ENCODE measurements at places on chromosomes 5 and 9.
A peak's percentile ranks its signal among the peaks of the same experiment; 100 is the strongest.

GRCh38 chr9:94160594-94161501 is 76.6 kb downstream of the PTPDC1 start:
- no peak for DNase-seq

DNA sequence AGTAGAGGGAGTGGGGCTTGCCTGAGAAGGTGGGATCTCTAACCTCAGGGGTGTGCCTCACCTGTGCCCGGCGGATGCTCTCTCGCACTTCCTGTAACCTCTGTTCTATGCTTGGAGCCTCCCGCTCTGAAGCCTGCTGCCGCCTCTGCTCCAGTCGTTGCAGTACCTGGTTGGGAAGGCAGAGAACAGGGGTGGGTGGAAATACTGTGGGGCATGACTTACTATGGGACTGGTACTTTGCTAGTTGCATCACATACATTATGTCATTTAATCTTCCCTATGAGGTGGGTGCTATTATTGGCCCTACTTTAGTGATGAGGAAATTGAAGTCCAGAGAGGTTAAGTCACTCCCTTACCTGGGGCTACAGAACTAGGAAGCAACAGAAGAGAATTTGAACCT is 5.2 kb downstream of the FCHSD1 start:
- no peak for DNase-seq

- DNase-seq = peak; percentile 64
These were observed 5.0 kb upstream of the RNF44 start for GRCh38 chr5:176542135-176542595.

GRCh38 chr9:33248606-33249005 is 8.6 kb downstream of the SPINK4 start:
- no peak for DNase-seq

DNA sequence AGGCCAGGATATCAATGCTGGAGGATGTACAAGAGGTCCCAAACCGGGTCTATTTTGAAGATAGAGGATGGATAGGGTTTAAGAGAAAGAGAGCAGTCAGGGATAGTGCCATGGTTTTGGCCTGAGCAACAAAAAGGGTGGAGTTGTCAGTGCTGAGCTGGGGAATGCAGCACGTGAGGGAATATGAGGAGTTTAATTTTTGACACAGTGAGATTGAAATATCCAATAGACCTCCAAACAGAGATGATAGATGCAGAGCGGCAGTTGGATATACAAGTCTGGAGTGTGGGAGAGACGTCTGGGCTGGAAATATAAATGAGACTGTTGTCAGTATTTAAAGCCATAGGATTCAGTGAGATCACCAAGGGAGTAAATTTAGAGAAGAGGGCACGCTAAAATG is 136.7 kb upstream of the EFNA5 start:
- no peak for DNase-seq

DNA sequence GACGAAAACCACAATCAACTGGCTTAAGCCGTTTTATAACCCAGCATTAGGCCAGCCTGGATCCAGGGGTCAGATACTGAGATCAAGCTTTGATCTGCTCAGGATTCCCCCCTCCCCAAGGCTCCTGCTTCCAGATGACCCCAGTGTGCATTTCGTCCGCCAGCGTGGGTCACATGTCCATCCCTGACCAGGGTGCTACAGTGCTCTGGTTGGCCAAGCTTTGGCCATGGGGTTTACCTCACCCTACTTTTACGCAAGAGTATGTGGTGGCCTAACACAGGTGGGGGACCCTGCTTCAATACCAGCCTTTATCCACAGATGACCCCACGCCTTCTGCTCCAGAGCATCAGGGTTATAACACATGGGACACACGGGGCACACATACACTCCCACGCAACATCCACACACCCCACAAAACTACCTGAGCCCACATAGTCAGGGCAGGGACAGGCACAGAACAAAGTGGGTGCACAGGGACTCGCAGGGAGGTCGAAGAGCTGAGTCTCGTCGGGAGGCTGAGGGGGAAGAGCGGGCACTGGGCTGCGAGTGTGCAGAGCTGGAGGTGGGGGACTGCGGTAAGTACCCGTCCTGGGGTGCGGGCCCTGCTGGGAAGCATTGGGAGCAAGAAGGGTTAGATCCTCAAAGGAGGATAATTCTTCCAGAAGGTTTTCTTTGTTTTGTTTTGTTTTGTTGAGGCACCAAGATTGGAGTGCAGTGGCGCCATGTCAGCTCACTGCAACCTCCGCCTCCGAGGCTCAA is 5.0 kb upstream of the SQSTM1 start:
- DNase-seq = no peak

DNA sequence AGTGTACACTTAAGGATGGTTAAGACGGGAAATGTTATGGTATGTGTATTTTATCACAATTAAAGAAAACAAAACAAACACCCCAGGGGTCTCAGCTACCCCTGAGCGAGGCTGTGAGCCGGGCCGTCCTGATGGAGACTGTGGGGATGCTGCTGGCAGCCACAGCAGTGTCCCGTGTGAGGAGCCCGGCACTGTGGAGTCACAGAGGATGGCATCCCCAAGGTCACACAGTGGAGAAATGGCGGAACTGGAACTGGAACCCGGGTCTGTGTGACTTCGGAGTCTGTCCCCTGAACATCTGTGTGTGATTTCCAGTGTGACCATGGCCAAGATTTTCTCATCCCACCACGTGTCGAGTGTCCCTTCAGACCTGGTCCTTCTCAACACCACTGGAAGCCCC is 80.7 kb upstream of the PHYKPL start:
- no peak for DNase-seq

GRCh38 chr9:224582-225520 is 10.2 kb downstream of the DOCK8 start:
- no peak for DNase-seq

DNA sequence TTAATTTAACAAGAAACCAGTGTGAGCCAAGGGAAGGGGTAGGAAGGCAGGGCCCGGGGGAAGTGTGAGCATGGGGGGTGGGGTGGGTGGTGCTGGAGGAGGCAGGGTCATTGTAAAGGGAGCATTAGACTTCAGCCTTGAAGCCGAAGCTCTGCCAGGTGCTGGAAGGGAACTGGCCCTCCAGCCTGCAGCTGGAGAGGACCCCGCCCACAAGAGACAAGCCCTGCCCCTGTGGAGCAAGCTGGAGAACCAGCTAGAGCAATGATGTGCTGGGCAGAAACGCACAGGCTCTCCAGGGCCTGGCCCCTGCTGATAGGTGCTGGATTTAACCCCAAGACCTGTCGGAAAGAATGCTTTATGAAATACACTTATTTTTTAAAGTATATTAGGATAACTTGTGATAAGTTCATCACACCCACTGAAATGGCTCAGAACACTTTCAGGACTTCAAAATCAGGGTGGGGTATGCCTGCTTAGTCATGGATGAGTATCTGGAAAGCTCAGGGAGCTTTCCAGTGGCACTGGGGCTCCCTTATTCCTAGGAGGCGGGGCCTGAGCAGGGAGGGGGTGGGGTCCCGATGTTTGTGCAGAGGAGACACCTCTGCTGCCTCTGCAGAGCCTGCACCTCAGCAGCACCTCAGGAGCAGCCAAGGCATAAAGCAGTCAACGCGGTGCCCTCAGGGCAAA is 27.1 kb downstream of the UBE2QL1 start:
- no peak for DNase-seq

DNA sequence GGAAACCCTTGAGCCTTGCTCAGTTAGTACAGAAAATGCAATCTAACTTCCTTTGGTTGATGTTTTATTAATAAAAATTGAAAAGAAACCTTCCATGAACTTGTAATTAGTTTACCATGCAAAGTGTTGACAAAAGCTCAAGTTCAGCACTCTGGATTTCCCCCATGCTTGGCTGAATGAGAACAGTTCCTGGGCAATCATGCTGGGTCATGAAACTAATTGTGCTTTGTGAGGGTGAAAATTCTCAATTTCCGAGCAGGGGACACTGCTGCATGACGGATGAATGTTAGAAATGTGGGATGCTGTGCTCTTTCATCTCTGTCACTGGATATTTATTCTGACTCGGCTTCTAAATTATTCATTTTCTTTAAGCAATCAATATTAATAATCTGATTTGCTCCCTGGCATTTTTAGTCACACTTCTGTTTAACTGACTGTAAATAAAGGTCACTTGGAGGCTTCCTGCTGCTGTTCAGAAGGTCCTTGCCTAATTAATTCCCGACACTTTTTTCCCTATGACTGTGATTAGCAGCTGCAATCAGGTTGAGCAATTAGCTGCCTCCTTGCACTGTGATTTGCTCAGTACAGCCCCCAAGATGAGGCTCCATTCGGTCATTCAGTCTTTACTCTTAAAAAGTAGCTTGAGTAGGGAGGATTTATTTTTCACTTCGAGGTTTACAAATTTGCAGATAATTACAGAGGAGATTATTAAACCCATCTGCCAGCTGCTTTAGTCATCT is 678.1 kb upstream of the ZNF608 start:
- no peak for DNase-seq

DNA sequence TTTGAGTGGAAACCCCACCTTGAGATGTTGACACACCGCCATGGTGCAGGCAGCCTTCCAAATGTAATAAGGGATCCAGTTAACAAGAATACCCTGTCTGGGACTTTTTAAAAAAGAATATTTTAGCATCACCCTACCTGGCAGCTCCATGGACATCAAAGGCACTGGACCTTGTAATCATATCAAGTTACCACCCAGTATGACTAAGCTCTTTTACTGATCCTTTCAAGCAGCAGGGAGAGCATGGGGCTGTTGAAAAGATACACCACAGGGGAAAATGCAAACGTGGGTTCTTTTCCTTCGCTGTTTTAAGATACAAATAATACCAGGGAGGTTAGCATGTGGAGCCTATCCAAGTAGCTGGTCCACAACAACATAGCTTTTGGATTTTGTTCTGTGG is 211.2 kb downstream of the SAXO1 start:
- DNase-seq = no peak

GRCh38 chr9:10041726-10042229 is 571.0 kb downstream of the PTPRD start:
- no peak for DNase-seq

- DNase-seq = no peak
These were observed 67.9 kb upstream of the RXRA start for GRCh38 chr9:134258332-134258731.

DNA sequence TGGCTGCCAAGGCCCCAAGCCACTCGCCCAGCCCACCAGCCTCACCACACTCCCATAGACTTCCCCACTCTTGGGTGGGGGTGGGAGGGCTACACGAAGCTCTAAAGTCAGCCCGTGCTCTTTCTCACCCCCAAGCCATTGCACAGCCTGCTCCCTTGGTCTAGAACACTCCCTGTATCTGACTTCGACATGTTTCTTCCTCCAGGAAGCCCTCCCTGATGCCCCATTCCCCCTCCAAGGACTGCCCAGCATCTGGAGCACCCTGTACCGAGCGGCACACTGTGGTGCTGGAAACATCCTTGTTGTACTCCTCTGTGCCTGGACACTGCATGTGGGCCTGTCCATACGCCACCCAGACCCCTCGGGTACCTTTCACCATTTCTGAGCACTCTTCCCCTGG is 49.4 kb upstream of the KCNMB1 start:
- no peak for DNase-seq

GRCh38 chr5:64149268-64149667 is 16.4 kb upstream of the RNF180 start:
- no peak for DNase-seq

DNA sequence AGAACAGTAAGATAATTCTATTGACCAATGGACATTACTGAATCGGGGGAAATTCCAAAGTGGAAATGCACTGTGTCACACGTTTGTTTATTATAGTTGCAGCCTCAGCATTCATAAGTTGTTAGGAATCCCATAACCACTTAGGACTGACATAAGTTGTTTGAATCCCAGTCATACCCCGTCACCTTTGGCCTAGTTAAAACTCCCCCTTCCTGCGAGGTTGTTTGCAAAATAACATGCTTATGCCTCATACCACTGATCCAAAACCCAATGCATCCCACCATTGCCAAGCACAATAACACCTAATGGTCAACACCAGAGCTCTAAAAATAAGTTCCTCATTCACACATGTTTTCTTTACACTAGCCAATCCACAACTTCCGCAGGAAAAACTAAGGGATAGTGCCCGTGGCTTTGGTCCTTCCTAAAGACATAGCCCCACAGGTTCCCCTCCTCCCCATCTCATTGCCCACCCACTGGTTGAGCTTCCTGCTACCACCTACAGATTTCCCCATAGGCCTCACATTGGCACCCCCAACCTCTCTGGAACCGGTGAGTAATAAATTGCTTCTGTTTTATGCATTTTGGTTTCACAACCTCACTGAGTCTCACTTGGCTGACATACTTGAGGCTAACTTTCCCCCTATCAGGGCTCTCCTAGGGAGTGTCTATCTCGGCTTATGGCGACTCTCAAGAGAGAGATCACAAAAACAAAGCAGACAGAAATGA is 42.3 kb upstream of the MUSK start:
- DNase-seq = no peak

DNA sequence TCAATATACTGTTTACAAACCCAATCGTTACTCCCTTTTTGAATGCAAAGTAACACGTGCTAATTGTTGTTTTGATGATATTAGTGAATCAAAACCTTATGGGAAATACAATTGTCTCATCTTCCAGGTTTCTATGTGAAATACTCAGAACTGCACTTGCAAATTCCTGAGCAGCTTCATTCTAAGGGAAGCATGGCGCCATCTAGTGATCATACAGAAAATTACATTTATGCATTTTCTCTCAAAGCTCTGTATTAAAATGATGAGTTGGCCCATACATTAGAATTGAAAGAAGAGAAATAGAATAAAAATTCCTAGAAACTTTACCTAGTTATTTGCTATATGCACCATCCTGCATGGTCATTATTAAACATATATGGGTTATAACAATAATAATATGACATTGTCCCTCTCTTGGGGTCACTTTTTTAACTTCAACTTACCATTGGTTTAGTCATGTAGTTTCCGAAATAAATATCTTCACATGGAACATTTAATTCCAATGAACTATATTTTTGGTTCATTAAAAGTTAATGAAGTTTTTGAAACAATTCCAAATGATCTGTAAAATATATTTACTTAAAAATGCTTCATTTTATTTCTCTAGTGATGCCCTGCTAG is 220.0 kb downstream of the PDE4D start:
- DNase-seq = no peak

DNA sequence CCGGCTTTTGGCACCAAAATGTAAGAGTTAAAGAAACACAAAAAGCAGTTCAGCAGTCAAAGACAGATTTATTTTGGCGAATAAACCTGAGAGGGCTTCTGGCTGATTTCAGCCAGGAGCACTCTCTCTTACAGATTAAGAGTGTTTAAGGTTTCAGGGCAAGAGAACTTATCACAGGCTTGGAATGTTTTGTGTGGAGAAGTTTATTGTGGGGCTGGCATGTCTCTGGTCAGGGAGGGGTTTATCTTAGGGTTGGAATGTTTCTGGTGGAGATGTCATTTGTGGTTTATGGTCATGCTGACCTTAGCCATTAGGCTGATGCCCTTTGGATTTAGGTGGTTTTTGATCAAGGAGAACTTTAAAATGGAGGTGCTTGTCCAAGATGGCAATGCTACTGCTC is 622.3 kb upstream of the PTPRD start:
- no peak for DNase-seq

GRCh38 chr5:66207800-66208561 is 63.9 kb downstream of the SREK1 start:
- no peak for DNase-seq

DNA sequence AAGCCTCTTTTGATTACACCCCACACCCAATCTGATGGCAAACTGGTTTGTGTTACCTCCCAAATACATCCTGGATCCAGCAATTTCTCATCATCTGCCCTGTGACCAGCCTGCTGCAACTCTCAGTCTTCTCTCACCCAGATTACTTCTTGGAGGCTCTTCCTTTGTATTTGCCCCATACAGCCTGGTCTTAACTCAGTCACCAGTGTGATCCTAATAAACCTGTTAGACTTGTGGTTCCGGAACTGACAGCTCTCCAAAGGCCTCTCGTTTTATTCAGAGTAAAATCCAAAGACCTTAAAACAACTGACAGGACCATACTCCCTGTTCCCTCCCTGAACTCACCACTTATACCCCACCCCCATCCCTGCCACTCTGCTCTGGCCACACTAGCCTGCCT is 228.2 kb upstream of the PAPPA start:
- DNase-seq = no peak

Data from CD4-positive, alpha-beta T cell (primary cell).